ENCODE measurements at places on chromosomes 12 and 14. TPM values are rescaled to one million over a fixed set of nuclear protein-coding genes. Genes with fewer than 3 reads are reported as not detected.

MIP gene
- total RNA-seq: not detected

SERPINA1 gene
- 2.1 TPM for total RNA-seq

GRCh38 chr12:6360080-6360571 is 15.2 kb downstream of the SCNN1A start:
- H3K36me3 ChIP-seq: no peaks in the 10 kb centered on the region
- H3K27ac ChIP-seq: no peak overlapping the region
- peaks cover 18% of the 10 kb centered on the region for H3K4me1 ChIP-seq
- DNase-seq: no peak

DNA sequence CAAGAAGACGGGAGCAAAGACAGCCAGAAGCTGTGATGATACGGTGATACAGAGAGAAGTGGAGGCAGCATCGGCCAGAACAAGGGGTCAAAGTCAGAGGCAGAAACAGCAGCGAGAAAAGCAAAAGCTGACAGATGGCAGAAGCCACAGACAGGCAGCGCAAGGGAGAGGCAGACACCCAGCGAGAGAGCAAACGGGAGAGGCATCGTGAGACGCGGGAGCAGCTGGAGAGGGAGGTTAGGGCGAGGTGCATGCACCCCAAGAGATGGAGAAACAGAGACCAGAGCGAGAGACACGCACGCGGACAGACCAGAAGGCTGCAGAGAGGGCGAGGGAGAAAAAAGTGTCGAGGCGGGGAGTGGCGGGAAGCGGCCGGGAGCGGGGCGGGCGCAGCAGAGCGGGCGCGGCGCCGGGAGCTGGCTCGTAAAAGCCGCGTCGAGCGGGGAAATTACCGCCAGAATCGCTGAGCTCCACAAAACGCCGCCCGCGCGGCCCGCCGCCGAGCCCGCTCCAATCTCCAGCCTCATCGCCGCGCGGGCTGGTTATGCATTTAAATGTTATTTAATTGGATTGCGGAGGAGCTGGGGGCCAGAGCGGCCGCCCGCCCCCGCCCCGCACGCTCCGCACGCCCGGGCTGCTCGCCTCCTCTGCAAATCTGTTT is 15.6 kb downstream of the SMUG1 start:
- H3K27me3 ChIP-seq: no peaks in the 10 kb centered on the region
- no peak overlapping the region for H3K27ac ChIP-seq
- no peaks in the 10 kb centered on the region for H3K36me3 ChIP-seq

DNA sequence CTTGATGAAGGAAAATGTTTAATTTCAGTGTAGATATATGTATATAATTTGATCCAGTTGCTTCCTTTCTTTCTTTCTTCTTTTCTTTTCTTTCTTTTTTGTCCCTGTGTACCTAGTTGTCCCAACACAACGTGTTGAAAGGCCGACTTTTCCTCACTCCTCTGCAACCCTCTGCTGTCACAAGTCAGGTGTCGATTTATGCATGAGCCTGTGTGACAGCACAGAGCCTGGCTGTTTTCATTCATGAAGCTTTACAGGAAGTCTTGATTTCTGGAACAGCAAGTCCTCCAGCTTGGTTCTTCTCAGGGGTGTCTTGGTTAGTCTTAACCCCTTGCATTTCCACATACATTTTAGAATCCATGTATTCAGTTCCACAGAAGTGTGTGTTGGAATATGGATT is 88.1 kb downstream of the PPP2R5C start:
- no peak overlapping the region for H3K27ac ChIP-seq
- no peak overlapping the region for H3K4me3 ChIP-seq
- H3K4me1 ChIP-seq: peaks cover 47% of the 10 kb centered on the region
- no peak for DNase-seq
- no peaks in the 10 kb centered on the region for H3K27me3 ChIP-seq

FSCB gene
- not detected for total RNA-seq
